ENCODE measurements at places on chromosomes 11 and 22.

- no peak for DNase-seq
Measured at GRCh38 chr11:83069441-83070043, 2.2 kb downstream of the RAB30 start.

DNA sequence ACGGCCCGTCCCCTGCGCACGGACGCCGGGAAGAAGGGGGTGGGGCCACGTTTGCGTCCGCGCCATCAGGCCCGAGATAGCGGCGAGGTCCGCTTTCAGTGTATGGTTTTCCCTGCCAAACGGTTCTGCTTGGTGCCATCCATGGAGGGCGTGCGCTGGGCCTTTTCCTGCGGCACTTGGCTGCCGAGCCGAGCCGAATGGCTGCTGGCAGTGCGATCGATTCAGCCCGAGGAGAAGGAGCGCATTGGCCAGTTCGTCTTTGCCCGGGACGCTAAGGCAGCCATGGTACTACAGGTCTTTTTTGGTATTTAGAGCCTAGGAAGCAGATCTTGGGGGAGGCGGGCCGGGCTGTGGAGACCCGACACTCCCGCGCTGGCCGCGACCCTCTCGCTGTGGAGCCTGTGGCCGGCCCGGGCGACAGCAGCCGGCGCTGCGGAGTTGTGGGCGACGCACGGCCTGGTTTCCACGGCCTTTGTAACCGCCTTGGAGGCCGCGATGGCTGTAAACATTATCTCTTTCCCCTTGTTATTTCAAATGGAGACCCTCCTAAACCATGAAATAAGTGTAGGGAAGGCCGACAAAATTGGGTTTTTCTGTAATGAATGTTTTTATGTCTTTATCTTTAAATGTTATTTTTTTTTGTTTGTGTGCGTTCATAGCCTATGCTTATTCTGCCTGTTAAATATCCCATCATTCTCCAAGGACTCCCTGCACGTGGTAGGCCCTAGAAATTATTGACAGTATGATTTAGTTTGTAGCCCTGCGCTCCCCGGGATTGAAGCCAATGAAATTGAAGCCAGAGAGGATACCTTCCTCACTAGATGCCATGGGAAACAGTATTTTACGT lies at the start of gene AASDHPPT:
Gene AASDHPPT, plus strand, starts transcription at position 54 of the 847 bp plus-strand sequence. Its CDS starts 49 bp downstream, at position 103.
- no peak for DNase-seq

DNA sequence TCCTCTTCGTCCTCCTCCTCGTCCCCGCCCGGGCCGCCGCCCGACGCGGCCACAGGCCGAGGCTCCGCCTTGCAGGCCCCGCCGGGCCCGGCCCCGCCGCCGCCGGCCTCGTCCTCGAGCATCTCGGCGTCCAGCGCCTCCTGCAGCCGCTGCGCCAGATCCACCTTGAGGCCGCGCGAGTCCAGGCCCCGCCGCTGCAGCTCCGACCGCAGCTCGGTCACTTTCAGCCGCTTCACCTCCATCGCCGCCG lies 417 bp downstream of the HNRNPUL2 start:
- DNase-seq: no peak

- no peak for DNase-seq
Measured at GRCh38 chr11:86802601-86803051, 2.3 kb downstream of the PRSS23 start.

- DNase-seq: no peak
Measured at GRCh38 chr11:126344141-126345080, 11.1 kb upstream of the ST3GAL4 start.

- DNase-seq: no peak
Measured at GRCh38 chr11:125261588-125261987, 97.0 kb downstream of the PKNOX2 start.

DNA sequence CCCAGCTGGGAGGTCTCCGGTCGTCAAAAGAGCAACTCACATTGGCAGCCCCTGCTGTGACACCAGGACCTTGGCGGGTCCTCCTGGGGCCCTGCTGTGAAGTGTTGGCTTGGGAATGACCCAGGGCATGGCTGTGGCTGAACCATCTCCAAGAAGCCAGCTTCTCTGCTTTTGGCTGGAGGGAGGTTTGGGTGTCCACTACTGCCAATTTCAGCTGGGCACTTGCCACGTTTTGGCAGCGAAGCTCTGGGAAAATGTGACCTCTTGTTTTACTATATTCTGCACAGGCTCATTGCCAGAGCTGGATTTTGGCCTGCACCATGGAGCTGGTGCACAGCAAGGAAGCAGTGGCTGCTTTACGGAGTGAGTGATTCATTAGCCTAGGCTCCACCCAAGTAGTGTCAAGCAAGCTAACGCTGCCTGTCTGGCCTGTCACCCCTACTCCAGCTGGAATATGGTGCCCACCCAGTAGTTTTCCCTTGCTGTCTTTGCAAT lies 24.3 kb upstream of the SMCO4 start:
- no peak for DNase-seq

DNA sequence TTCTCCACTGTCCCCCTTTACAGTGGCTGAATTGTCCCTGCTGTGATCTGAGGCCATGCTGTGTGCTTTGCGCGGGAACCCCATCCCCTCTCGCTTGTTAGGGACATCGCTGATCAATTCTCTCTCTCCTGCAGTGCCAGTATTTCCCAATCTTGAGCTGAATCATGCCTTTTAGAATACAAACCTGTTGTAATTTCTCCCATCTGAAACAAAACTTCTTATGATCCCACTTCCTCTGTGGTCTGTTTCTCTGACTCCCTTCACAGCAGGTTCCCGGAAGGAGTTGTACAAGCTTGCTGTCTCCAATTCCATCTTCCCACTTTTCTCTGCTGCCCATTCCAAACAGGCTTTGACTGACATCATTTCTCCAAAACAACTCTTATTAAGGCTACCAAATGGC lies 16.8 kb downstream of the ADAMTS15 start:
- DNase-seq: no peak

- no peak for DNase-seq
Measured at GRCh38 chr11:63020671-63021291, 5.1 kb upstream of the SLC22A8 start.

DNA sequence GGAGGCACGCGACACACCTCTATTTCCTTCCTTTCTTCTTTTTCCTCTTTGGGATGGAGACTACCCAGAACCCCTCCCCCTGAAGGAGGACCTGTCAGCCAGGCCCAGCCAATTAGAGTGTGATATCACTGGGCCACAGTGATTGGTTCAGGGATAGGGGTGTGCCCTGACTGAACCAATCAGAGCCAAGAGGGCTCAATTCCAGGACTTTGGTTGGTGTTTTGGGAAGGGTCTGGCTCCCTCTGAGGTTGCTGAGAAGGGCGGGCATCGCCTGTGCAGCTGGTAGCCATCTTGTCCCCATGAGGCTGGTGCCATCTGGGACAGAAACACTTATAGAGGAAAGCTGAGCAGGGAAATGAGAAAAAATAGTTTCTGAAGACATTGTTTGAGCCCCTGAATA lies 71.4 kb downstream of the CHST1 start:
- DNase-seq: no peak

GRCh38 chr11:3962406-3962840 lies 107.0 kb downstream of the STIM1 start:
- no peak for DNase-seq

DNA sequence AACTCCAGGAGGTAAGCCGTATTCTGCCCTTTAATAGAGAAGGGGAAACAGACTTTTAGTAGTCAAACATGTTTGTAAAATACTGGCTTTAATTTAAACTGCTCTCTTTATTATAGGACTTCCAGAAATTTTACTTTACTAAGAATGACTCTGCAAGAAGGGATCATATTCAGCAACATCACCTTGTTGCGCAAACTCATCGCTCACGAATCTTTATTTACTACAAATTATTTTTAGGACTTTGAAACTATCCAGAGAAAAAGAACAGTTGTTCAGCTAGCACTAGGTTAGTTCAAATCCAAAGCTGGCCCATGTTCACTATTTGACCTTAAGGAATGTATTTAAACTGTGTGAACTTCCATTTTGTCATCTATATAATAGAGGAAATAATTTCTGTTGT lies 498.3 kb upstream of the TENM4 start:
- DNase-seq: no peak

DNA sequence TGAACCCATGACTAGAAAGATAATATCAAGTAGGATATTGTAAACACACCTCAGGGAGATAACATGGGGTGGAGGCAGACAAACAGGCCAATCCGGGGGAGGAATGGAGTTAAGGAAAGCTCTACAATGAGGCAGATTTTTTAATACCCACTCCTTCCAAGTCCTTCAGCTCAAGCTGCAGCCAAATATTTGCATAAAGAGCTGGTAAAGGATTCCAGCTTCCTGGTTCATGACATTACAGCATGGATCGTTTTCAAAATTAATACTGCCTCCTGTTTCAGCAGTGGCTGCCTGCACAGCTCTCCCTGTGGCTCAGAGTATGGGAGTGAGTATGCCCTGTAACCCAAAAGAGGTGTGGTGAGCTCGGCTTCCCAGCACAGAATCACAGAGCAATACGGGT lies 5.1 kb downstream of the POU2AF3 start:
- DNase-seq: no peak

DNA sequence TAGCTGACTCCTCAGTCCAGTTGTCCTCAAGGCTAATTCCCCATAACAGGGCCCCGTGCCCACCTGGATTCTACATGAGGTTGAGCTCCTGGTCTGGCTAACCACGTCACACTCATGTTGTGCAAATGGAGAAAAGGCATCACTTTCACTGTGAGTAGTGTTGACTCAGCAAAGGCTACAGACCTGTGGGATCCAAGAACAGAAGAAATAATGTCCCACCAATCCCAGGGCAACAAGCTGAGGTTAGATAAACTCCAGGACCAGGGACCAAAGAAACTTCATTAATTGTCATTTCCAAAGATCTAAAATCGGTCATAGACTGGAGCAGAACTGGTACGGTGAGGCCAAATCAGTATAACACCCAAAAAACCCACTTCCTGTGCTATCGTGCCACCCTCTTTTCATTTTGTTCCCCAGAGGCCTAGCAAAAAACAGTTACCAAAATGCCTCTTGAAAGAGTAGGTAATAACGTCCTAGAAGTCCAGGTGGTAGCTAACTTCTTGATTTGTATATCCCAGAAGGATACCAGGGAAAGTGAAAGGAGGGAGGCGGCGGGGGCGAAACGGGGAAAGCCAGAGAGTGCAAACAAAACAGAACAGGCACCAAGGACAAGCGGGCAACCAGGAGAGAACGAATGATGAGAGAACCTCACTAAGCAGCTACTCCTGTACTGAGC lies 1.4 kb downstream of the PCSK7 start:
- DNase-seq: peak; percentile 44

GRCh38 chr11:118046964-118047700 lies 29.7 kb upstream of the TMPRSS4 start:
- DNase-seq: no peak

GRCh38 chr11:122850076-122850631 lies 11.9 kb downstream of the CRTAM start:
- DNase-seq: peak; percentile 66

- DNase-seq: no peak
Measured at GRCh38 chr22:49284056-49284784, 543.5 kb downstream of the BRD1 start.

- no peak for DNase-seq
Measured at GRCh38 chr22:42948294-42948693, 66.7 kb downstream of the PACSIN2 start.

- DNase-seq: no peak
Measured at GRCh38 chr11:43515090-43515489, 156.4 kb downstream of the TTC17 start.

DNA sequence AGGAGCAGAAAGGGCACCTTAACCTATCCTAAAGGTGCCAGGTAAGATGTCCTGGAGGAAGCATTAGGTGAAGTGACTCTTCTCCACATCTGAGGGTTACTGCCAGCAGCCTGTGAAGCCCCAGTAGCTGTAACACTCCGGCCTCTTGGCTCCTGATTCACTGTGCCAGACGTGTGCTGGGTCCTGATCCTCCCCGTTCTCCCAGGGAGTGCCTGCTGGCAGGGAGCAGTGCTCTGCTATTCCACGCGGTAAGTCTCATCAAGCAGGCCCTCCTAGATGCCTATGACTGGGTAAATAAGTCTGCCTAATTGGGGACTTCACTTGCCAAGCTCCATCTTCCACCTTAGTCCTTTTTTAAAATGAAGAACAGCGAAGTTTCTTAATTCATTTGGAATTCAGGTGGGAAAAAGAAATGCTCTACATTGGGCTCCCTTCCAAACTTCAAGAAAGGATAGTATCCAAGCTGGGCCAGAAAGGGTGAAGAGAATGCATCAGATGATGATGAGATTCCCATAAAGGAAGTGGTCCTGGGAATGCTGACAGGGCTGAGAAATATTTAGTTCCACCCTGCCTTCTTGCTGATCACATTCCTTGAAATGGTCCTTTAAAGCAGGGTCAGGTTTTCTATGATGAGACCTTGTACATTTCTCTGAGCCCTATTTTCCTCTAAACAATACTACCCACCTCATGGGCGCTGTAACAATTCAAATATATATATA lies 188.0 kb downstream of the MAML2 start:
- no peak for DNase-seq

- no peak for DNase-seq
Measured at GRCh38 chr22:26529345-26529744, 17.1 kb upstream of the TFIP11 start.

- DNase-seq: no peak
Measured at GRCh38 chr11:29432719-29433325, 584.0 kb downstream of the KCNA4 start.

DNA sequence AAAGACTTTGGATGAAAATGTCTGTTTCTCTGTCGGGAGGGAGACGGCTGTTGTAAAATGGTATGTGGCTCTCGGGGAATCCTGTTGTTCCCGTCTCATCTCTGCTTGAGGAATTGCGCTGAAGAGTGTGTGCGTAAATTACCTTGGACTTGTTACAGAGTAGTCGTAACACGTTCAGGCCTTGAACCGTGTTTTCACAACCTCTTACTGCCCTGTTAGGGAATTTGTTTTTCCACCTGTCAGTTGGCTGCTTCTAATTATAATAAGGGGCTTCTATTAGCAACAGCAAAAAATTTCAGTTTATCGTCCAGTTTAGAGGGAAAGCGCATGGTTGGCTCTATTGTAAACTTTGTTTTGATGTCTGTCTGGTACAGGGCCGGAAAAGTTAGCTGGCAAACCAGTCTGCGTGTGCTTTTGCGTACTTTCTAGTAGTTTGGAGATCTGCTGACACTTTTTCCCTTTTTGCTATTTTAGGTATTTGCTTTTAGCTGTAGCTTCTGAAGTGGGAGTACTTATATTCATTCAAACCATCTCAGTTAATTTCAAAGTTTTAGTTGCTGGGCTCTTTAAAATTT lies 1.5 kb downstream of the HIPK3 start:
- DNase-seq: no peak

DNA sequence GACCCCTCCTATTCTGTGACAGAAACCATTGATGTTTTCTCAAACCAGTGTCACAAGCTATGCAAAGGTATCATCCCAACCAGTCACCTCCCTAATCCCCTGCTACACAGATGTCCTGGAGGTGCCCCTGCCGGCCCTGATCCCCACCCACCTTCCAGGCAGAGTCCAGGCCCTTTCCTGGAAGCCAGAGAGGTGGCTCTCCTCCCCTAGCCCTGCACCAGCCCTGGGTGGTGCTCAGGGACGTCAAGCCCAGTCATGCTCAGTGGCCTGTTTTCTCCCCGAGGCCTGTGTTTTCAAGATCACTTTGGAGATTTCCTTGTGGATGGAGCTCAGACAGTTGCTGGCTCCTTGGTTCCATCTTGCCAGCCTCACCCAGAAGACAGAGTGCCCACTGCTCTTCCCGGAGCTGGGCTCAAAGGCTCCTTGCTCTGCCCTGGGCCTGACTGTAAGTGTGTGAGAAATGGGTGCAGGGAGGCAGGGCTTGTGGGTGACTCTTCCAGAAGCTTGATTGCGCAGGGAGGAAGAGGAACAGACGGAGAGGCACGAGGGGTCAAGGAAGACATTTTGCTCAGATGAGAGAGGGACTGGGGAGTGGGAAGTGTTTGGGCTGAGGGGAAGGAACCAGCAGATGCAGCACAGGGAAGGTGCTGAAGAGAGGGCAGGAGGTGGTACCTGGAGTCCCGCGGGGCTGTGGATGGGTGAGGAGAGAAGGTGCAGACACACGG lies 11.3 kb downstream of the P2RY6 start:
- no peak for DNase-seq

- no peak for DNase-seq
Measured at GRCh38 chr22:32142600-32142999, 16.5 kb downstream of the C22orf42 start.

Measured in activated CD8-positive, alpha-beta memory T cell treated with anti-CD3 and anti-CD28 coated beads, Interleukin-2, amount 50 U/mL, for 4 hours (primary cell).